ENCODE measurements at places on chromosomes 16 and 17.

DNA sequence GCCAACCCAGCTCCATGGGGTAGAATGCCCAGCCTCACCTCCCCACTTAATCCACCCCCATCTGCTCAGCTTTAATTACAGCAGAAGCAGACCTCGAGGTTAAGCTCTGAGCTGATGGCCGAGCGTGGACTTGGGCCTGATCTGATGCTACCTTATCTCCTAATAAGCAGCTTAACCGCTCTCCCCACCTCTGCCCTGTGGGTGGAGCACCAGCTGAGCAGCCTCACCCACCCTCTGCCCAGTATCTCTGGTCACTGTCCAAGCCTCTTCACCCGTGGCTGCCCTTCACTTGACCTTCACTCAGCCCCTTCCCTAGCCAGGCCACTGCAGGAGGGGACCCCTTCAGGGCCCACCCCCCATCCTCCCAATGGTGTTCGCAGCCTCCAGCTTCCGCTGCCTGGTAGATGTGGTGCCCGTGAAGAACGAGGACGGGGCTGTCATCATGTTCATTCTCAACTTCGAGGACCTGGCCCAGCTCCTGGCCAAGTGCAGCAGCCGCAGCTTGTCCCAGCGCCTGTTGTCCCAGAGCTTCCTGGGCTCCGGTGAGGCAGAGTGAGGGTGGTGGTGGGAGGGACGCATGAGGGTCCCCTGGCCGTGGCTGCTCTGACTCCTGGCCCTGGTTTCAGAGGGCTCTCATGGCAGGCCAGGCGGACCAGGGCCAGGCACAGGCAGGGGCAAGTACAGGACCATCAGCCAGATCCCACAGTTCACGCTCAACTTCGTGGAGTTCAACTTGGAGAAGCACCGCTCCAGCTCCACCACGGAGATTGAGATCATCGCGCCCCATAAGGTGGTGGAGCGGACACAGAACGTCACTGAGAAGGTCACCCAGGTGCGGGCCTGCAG lies 6.8 kb downstream of the KCNH6 start:
- DNase-seq: no peak

GRCh38 chr17:80826955-80827645 lies 164.5 kb upstream of the CHMP6 start:
- DNase-seq: peak; percentile 75

DNA sequence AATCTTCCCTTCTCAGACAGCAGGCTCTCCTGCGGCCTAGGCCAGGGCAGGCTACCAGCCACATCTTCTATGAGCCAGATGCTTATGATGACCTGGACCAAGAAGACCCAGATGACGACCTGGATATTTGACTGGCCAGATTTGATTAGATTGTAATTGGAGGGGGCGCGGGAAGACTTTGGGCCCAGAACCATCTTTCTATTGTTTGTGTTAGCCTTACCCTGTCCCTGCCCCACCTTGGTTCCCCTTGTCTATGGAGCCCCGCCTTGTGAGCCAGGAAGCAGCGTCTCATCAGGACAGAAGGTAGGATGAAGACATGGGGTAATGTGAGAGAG lies 2.8 kb downstream of the CLDN7 start:
- DNase-seq: no peak

DNA sequence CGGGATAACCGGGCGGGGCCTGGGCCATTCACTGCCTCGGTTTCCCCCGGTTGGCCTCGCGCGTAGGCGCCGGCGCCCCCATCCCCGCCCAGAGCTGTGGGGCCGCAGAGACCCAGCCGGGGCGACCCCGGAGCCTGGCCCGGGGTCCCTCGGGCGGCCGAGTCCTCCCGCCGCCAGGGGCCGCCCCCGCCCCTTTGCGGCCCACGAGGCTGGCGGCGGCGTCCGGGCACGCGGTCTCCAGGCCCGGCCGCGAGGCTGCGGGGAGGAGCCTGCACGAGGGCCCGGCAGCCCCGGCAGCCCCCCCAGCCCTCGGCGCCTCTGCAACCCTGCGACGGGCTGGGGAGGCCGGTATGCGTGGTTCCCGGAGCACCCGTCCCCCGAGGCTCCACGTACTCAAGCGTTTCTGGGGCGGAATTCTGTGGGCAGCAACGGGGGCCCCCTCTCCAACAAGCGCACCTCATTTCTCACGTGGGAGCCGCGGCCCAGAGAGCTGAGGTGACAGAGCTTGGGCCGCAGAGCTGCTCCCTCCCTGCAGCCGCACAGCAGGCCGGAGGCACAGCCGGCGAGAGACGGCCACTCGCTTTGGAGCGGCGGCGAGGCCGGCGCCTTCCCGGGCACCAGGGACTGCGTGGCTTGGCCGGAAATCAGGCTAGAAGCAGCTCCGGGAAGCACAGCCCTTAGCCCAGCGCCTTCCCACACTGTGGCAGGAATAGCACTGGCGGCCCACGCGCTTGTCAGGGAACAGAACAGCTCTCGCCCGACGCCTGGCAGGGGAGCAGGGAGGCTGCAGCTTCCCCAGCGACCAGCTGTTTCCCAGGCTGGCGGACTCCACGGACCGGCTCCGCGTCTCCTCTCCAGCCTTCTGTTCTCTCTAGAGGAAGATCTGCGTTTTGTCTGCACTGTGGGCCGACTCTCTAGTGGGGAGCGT lies 867 bp upstream of the LIMD2 start:
- DNase-seq: no peak

DNA sequence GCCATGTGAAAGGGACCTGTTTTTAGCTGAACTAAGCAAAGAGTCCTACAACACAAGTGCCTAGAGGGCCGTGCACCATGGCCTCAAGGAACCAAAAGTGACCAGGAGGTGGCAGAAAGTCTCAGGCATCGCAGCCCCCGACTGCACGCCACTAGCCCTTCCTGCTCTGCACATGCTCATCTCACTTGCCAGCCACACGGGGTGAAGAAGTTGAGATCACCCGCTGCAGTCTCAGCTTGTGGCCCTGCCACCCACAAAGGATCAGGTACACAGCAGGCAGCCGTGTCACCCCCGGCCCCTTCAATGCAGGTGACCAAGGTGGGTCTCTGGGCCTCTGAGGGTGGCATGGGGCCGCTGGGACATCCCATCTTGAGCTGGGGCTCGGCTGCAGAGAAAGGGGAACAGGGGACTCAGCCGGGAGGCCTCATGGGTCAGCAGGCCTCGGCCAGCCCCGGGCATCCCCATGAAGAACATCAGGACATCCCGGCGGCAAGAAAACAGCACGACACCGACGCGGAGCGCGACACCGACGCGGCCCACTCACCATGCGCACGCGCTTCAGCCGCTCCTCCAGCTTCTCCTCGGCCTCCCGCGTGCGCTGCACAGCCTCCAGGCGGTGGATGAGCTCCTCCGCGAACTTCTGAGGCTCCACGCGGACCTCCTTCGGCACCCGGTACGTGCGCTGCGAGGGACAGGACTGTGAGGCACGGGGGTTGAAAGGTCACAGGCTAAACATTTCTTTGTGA lies 21.0 kb downstream of the PDIA2 start:
- DNase-seq: no peak

DNA sequence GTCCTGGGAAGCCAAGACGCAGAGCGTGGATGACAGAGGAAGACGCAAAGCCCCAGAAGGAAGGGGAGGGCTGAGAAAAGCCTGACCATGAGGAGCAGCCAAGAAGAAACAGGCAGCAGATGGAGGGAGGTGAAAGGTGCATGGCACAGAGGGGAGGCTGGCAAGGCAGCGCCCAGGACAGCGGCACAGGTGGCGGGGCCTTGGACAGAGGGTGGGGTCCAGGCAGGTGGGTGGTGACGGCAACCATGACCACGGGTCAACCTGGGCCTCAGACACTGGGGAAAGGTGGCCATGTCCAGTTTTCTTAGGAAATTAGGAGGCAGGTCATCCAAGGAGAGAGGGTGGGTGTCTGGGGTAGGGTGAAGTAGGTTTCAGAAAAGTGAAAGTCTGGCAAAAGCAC lies 17.0 kb downstream of the ARHGAP17 start:
- no peak for DNase-seq

GRCh38 chr16:2159175-2159838 lies 3.7 kb downstream of the TRAF7 start:
- DNase-seq: no peak

DNA sequence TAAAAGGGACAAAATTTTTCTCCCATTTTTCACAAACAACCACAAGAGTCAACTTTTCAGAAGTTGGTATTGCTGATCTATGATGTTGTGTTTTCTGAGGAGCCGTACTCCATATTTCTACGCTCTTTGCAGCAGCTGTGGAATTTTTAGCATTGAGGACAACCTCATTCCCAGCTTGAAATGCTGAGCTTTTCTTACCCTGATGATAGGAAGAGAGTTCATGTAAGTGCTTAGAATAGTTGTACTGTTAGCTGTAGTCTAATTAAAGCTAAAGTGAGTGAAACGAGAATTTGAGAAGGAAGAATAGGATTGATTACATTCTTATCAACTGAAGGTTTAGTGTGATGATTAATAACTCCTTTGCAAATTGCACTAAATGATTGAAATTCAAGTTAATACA lies 72.3 kb downstream of the NF1 start:
- no peak for DNase-seq

GRCh38 chr17:28532050-28532960 lies 20.1 kb downstream of the UNC119 start:
- no peak for DNase-seq

GRCh38 chr17:44390250-44390870 lies 911 bp upstream of the ITGA2B start:
- no peak for DNase-seq

GRCh38 chr16:3158026-3158509 lies 23.2 kb downstream of the ZNF213 start:
- no peak for DNase-seq
